ENCODE measurements at places on chromosomes 5 and 9.
A peak's percentile ranks its signal among the peaks of the same experiment; 100 is the strongest.

DNA sequence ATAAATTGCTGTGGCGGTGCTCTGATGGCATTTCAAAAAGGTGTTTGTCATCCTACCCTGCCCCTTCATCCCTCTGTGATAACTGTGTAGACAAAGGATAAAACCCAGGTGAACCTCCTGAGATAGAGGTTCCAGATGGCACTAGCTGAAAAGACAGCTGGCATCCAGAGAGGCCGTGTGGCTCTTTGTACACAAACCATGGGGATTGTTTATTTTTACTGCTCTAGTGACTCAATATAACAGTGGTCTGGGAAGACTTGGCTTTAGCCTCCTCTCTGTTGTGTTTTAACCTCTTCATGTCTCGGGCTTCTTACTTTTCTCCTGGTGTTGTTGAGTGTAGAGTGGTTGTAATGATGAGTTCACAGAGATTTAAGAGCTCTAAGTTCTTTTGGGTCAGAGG, 48.8 kb downstream of the SH3GL2 start:
- DNase-seq: no peak

DNA sequence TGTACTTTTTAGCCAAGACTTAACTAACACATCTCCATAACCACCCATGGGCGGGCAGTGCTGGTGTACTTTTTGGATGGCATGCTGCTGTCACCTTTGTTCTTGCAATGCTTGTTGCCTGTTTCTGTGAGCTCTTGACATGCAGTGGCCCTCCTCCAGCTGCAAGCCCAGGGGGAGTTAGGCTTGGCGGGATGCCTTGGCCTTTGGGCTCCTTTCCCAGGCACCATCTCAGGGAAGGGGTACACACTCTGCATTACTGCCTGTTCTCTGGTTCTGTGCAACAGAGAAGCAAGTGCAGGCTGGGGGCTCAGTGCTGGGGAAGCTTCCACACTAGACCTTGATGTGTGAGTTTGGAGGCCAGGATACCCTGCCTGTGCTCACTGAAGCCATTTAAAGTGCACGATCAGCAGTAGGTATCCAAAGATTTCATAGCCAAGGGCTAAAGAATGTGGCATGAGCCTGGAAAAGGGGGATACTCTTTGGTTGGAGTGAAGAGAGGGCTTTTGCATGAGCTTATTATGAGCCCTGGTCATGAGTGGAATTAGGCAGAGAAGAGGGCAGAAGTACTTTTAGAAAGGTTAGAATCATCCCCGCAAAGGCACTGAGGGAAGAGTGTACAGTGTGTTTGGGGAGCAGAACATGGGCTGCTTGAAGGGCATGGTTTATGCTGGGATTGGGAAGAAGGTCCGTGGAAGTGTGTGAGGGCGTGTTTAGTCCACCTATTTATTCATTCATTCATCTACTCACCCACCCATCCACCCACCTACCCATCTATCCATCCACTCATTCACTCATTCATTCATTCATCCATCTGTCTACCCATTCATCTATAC, 22.5 kb downstream of the PSAT1 start:
- DNase-seq: no peak

GRCh38 chr9:99472240-99472915, 250.3 kb downstream of the SEC61B start:
- no peak for DNase-seq

GRCh38 chr5:143054480-143054941, 284.3 kb downstream of the ARHGAP26 start:
- DNase-seq: no peak

DNA sequence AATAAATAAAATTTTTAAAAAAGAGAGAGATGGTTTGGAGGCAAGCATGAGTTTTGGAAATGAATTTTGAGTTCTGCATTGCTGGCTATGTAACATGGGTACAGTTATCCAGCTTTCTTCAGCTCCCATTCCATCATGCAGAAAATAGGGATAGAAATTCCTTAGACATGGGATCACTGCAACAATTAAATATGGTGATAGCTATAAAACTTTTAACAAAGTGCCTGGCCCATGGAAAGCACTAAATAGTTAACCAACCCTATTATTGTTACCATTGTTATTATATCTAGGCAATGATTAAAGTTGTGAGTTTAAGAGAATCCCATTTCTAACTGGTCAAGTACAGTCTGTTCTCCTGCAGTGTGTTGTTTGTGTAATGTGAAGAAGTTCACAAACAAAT, 115.4 kb upstream of the GAS1 start:
- no peak for DNase-seq

- no peak for DNase-seq
Measured at GRCh38 chr5:37604290-37604689, 225.2 kb downstream of the WDR70 start.

DNA sequence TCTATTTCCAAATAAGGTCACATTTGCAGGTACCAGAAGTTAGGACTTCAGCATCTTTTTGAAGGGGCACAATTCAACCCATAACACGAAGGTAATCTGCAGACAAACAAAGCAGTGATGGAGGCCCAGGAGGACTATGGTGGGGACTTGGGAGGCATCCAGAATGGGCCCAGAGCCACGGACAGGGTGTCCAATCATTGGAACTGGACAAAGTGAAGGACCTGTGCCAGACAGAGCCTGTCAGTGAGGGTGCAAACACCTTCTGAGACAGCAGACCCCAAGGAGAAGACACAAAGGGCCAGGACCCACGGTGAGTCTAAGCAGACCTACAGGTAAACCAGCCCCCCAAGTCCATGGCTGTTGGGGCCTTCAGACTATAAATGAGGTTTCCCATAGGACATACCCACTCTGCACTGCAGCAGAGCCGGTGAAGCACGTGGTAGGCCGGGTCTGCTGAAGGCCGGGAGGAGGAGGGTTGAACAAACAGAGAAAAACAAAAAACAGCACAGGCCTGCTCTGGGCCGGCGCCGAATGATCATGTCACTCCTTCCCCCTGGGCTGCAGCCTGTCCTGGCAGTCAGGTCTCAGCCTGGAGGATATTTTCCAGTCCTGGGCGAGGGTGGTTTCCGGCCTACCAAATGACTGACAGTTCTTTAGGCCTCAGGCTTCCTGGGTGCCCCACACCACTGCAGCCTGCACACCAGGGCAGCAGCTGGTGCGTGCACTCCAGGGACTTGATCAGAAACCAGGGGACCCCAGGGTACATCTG, 84.4 kb downstream of the COL23A1 start:
- DNase-seq: no peak

GRCh38 chr5:122263352-122264030, 48.5 kb upstream of the SNCAIP start:
- no peak for DNase-seq

- no peak for DNase-seq
Measured at GRCh38 chr5:102277144-102277543, 18.9 kb downstream of the SLCO4C1 start.

DNA sequence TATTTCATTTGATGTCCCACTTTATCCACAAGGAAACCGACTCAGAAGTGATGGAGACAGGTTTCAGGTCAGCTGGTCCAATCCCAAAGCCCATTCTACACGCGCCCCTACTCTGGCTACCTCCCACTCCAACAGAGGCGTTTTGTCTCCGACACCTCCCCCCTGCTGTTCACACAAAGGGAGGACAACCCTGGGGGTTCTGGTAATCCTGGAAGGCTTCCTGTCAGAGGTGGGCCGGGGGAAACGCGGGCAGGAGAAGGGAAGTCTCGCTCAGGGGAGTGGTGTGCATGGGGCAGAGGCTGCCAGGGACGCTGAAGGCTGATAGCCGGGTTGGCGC, 39.7 kb upstream of the GABRP start:
- DNase-seq: no peak

- DNase-seq: no peak
Measured at GRCh38 chr9:9045572-9045971, 1246.0 kb upstream of the DMAC1 start.

DNA sequence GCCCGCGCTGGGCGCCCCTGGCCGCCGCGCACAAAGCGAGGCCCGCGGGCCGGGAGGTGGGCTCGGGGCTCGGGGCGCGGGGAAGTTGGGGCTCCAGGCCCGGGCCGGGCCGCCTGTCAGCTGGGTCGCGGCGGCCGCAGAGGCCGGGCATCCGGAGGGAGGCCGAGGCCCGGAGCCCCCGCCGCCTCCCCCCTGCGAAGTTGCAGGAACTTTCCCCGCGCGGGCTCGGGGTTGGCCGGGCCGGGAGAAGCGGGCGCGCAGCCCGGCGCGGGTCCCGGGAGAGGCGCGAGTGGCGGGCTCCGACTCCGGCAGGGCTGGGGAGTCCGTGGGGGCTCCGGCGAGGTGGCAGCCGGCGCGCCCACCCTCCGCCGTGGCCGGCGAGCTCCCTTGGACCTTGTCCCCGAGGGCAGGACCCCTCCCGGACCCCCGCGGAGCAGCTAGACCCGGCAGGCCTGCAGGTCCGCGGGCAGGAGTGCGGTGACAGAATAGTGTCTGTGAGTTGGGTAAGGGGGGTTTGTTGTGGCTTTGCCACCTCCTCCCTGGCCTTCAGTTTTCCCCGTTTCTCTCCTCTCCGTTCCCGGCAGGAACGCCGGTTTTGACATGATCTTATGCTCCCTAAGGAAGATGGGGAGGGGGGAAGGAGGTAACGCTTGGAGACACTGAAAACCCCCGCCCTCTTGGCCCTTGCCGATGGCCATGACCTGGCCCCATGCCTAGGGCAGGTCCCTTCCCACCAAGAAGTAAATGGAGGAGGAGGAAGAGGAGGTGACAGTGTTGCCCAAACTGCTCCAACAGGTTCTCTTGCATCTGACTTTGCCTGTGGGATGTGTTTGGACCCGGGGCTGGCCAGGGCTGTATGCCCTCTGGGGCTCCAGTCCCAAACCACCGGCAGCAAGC, 942 bp downstream of the PHF2 start:
- no peak for DNase-seq

DNA sequence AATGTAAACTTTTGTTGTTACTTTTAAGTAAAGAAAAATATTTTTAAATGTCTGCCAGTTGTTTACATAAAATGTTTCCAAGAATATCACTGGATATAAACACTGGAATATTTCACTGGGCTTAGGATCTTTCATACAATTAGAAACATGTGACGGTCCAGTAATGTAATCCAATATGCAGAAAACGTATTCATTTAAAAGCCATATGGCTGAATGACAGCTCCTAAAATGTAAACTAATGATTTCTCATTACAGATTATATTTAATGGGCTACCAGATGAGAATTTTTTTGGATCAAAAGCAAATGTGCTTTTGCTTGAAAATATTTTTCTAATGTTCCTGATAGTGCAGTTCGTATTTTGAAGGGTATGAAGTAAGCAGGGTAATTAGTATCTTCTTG, 124.3 kb downstream of the TTC39B start:
- no peak for DNase-seq

- no peak for DNase-seq
Measured at GRCh38 chr5:137595396-137596079, 96.4 kb upstream of the SPOCK1 start.

DNA sequence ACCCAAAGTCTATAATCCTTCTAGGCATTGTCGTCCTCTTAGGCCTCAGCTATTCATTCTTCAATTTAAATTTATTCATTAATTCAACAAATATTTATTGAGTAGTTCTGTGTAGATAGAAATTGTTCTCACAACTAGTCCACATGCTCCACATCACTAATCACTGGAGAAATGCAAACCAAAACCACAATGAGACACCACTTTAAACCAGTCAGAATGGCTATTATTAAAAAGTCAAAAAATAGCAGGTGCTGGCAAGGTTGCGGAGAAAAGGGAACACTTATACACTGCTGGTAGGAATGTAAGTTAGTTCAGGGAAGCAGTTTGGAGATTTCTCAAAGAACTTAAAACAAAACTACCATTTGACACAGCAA, 51.1 kb upstream of the TNFSF15 start:
- DNase-seq: no peak

DNA sequence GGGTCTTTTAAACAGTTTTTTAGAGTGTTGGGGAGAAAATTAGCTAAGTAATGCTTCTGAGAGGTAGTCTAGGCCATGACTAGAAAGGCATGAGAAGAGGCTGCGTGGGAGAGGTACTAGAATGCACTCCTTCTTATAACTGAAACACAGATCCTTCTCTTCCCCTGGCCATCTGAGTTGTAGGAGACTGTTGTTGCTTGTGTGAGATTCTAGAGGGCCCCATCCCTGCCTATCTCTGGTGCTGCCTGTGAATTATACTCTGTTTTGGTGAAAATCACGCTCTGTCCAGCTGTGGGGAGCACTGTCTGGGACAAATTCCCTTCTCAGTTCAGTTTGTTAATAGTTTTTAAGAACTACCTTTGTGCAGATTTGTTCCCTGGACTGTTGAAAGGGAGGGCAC, 37.5 kb downstream of the MAP1B start:
- no peak for DNase-seq

DNA sequence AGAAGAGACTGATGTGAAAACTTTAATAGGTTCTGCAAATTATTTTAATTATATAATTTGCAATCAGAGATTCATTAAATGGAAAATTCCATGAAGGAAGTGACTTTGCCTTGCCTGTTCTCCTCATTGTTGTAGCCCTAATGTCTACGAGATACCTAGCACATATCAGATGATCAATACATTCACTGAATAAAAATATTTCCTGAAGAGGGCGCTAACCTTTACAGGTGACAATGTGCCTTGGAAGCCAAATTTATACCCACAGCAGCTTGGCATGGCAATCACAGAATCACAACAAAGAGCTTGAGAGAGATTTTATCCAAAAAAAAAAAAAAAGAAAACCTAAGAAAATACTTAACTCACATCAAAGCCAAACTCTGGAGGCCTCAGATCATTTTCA, 17.4 kb downstream of the HAUS6 start:
- DNase-seq: no peak

DNA sequence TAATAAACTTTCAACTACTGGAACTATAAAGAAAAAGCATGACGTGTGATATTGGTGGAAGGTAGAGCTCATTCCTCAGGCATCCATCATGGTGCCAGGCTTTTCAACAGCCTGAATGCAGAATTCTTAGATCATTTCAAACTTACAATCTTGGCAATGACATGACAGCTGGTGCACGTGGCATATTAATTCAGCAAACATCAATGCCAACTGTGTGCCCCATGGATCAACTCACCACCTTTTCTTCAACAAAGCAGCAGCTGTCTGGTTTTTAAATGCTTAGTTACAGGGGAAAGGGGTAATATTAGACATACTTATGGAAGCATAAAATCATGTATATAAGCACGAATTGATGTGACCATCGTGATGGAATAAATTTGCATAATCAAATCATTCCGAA, 56.0 kb upstream of the OR13F1 start:
- DNase-seq: no peak

GRCh38 chr5:63135291-63135690, 556.7 kb downstream of the LRRC70 start:
- DNase-seq: no peak

- DNase-seq: peak; percentile 47
Measured at GRCh38 chr5:180802325-180803180, at the start of gene MGAT1. Gene MGAT1, minus strand, starts transcription at chr5:180802806. Its CDS starts 9,835 bp downstream, at chr5:180792971.

GRCh38 chr5:78797936-78798672, 149.5 kb upstream of the LHFPL2 start:
- DNase-seq: no peak

DNA sequence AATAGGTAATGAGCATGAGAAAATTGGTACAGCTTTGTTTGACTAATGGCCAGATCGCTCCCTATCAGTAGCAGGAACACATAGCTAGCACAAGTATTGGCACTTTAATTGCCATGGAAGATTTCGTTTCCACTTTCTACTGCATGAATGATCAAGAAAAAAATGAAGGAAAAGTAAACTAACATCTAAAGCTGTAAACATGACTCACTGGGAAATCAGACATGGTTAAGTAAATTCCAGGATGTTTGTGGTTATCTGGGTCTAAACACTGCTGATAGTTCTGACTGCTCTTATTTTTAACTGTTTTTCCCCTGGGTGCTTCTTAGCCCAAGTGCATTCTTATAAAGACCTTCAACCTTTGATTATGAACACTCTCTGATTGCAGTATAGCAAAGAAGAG, 388.9 kb downstream of the NR2F1-AS1 start:
- no peak for DNase-seq

All from stimulated activated CD4-positive, alpha-beta T cell treated with anti-CD3 and anti-CD28 coated beads, Interleukin-1b, Interleukin-23, amount 100 ng/mL, for 1 hour (primary cell).